ENCODE measurements at places on chromosomes 13 and 19. TPM values are rescaled to one million over a fixed set of nuclear protein-coding genes. Genes with fewer than 3 reads are reported as not detected.

GRCh38 chr19:49579947-49580263, 451 bp downstream of the NOSIP start:
- DNase-seq: no peak

Gene MAST1
- 0.35 TPM for total RNA-seq

DNA sequence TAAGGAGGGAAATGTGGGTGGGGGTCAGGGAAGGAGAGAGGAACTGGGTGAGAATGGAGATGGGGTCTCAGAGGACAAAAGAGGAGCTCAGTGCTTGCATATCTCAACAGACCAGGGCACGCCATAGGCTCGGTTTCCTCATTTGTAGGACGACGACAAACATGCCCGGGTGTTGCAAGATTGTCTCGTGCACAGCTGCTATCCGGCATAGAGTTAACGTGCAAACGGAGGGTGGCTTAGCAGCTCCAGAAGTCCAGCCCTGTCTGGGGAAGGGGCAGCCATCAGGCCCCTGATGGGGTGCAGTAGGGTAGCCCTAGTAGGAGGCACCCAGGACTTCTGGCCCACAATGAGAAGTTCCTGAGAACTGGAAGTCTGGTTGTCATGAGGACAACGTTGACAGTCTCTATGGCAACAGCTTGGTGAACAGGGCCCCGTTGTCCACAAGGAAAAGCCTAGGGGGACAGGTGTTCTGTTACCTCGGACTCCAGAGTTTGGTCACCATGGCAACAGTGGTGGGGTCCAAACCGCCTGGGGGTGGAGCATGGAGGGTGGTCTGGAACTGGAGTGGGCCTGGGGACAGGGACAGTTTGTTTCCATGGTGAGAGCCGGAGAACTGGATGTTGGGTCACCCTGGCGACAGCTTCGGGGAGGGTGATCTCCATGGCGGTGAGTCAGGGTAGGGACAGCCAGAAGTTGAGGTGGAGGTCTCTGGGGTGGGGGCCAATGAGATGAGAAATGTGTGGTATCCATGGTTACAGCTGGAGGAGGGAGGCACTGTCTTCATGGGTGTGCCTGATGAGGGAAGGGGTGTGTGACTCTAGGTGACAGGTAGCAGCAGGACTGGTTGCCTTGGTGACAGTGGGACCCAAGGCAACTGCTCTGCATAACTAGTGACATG, 16.8 kb downstream of the TM6SF2 start:
- no peak for DNase-seq

DNA sequence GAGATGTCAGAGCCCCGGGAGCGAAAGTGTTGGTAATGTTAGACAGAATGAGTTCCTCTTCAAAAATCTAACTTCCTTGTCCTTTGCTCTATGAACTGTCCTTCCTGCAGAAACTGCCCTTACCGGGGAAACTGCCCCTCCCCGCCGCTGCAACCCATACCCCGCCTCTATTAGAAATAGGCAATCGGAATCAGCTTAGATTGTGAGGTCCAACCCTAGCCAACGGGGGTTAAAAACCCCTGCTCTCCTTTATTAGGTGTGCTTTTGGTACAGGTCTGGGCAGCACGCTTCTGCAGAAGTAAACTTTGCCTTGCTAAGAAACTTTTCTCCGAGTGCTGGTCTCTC, 11.5 kb upstream of the CAPNS1 start:
- DNase-seq: no peak

- DNase-seq: no peak
Observed at GRCh38 chr13:28394422-28394821, 100.5 kb downstream of the FLT1 start.

DNA sequence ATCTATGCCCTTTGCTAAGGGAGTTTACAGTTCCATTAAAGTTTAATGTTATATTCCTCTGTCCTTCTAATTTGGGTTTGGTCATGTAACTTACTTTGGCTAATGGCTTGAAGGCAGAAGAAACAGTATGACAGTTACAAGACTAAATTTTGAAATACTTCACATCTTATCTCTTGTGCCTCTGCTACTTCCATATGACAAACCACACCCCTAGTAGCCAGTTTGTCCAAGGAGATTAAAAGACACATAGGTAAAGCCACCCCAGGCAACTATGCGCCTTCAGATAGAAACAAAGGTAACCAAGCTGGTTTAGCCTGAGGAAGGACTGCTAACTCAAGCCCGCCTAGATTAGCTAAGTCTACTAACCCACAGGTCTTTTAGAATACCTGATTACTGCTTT, 273.4 kb upstream of the MIR17HG start:
- DNase-seq: no peak

DNA sequence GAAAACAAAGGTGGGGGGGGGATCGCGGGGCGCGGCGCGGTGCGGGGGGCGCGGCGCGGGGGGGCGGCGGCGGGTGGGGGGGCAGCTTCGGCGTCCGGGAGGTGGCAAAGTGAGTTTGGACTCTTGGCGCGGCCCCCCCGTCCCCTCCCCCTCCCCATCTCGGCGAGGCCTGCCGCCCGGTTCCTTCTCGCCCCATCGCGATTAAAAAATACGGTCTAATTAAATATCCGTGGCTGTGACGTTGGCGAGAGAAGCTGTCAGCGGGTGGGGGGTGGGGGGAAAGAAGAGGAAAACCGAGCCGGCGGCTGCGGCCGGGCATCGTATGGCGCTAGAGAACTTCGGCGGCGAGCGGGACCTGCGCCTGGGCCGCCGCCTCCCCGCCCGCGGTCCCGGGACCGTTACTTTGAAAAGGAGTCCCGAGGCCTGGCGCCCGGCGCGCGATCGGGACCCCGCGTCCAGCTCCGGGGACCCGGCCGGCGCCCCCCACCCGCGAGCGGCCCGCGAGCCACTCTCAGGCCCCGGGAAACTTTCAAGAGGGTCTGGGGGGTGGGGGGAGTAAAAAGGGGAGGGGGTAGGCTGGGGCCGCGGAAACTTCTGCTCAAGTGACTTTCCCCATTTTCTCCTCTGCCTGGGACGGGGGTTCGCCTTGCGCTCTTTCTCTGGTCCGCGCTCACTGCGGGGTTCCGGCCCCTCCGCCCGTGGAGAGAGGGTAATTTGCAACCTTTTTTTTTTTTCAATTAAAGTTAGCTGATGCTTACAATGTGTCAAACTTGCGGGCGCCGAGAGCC, 146.3 kb upstream of the ZNF536 start:
- DNase-seq: no peak

Gene SLC10A2
- total RNA-seq: not detected

DNA sequence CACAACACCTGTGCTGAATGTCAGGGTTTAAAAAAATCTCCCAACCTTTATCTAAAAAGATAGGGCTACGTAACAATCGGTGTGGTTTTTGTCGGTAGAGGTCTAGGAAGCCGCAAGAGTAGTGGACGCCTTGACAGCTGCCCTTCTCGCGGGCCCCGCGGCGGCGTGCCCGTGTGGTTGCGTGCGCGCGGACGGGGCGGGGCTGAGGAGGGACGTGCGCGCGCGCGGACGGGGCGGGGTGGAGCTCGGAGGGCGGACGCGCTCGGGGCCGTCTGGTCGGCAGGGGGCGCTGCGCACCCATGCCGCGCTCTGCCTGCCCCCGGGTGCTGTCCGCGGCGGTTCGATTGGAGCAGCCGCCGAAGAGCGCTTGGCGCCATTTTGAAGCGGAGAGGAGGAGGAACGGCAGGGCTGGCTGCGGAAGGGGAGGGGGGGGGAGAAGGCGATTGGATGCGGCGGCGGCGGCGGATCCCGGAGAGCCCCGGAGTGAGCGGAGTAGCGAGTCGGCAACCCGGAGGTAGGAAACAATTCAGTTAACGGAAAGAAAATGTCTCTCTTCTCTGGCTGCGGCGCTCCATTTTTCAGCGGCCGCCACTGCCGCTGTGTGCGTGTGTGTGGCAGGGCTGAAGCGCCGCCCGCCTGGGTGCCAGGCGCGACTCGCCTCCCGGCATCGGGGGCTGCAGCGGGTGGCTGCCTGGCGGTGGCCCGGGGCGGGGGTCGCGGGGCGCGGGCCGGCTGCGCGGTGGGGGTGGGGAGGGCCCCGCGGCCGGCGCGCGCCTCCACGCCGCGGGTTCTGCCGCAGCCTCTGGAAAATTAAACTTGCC, at the start of gene PDS5B:
Gene PDS5B (plus strand): TSS at position 373 of the 821 bp plus-strand sequence. CDS start 62,321 bp downstream, outside the sequence.
- peak; percentile 95 for DNase-seq

DNA sequence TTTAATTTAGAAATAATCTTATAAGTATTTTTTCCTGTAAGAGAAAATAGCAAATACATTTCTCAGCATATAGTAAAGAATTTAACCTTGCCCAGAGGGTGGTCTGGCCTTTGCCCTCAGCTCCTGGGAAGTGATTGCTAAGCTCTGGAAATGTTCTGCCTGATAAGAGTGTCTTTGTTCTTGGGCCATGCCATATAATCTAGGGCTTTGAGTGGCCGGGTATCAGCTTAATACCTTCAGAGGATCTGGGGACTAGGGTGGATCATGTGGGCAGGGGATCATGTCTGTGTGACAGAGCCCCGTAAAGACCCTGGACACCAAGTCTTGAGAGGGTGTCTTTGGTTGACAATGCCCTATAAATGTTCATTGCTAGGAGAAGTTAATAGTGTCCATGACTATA, 1032.4 kb upstream of the MIR17HG start:
- DNase-seq: no peak

Gene SIGLEC9
- 0.20 TPM for total RNA-seq

- no peak for DNase-seq
Observed at GRCh38 chr13:112060899-112061366, 6.0 kb upstream of the SOX1 start.

Gene SLAIN1
- 22.7 TPM for total RNA-seq

DNA sequence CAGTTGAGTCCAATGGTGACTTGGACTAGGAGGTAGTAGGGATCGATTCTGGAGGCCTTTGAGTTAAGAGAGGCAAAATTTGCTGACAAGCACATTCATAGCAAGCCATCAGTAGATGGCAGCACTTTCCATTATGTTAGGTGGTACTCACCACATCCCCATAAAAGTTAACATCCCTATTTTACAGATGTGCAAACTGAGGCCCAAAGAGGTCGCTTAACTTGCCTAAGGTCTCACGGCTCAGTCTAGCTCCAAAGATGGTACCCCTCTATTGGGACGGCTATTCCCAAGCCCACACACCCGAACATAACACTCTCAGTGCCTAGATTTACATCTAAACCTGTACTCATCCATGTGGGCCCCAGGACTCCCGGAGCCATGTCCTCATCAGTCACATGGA, 21.5 kb upstream of the FOSB start:
- DNase-seq: peak; percentile 49

DNA sequence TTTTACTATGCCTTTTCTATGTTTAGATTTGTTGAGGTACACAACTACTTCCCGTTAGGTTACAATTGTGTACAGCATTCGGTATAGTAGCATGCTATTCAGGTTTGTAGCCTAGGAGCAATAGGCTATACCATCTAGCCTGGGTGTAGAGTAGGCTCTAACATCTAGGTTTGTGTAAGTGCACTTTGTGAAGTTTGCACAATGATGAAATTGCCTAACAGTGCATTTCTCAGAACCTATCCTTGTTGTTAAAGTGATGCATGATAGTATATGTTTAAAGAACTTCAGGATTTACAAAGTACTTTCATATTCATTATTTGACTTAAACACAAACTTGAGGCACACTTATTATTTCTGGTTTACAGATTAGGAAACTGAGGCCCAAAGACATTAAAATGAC, 11.5 kb upstream of the SERPINE3 start:
- no peak for DNase-seq

Gene DCUN1D2
- 20.3 TPM for total RNA-seq

GRCh38 chr13:59527500-59527899, 636.2 kb downstream of the DIAPH3 start:
- no peak for DNase-seq

GRCh38 chr19:42424712-42425131, 2.5 kb downstream of the LIPE start:
- no peak for DNase-seq

DNA sequence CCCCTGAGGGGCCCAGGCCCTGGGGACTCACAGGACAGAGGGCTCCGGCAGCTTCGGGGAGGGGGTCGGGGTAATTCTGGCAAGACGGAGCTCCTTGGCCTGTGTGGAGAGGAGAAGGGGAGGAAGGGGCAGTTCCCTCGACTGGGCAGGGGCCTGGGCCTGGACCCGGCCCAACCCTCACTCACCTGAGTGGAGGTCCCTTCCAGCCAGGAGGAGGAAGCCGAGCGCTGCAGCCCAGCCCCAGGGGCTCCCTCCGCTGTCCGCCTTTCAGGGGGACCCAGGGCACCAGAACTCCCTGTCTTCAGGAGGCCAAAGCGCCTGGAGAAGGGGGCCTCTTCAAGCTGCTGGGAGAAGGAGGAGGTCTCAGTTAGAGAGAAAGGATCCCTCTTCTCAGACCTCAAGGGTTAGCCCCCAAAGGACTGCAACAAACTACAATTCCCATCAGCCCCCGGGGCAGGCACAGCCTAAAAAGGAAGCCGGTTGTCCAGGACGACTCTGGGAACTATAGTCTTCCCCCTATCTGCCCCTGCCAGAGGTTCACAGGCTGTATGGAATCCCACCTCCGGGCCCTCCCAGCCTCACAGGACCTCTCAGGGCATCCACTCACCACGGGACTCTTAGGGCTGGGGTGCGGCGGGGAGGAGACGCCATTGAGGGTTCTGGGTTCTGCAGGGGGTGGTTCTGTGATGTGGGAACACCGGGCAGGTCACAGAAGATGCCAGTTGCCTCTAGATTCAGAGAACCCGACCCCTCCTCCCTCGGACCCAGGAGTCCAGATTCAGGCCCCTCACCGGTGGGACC, 19.8 kb downstream of the EPS8L1 start:
- no peak for DNase-seq

GRCh38 chr19:5801796-5802619, 2.9 kb upstream of the NRTN start:
- DNase-seq: no peak

DNA sequence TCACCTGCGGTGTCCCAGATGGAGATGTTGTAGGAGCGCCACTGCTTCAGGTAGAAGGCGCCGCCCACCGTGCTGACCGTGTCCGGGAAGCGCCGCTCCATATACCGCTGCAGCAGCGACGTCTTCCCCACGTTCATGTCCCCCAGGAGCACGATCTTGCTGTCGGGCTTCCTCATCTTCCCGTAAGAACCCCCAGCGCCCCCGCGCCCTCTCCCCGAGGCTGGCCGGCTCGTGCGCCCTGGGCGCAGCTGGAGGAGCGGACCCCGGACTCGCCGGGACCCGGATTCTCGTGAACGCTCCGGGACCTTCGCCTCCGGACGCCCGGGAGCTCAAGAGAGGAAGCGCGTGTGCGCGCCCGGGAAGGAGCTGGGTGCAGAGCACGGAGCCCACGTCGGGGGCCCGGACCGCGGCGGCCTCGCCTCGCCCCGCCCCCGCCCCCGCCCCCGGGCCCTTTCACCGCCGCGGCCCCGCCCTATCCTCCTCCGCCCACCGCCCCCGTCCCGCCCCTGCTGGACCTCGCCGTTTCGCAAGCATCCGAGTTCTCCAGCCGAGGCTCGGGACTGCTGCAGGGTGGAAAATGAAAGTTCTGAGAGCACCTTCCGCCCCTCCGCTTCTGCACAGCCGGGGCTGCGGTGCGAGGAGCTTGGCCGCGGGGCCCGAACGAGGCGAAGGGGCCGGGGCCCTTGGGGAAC, at the start of gene RAB20:
Gene RAB20 (minus strand): TSS at position 379 of the 692 bp plus-strand sequence. CDS start 203 bp downstream, at position 176.
- peak; percentile 69 for DNase-seq

Gene LENG8
- total RNA-seq: 245 TPM

DNA sequence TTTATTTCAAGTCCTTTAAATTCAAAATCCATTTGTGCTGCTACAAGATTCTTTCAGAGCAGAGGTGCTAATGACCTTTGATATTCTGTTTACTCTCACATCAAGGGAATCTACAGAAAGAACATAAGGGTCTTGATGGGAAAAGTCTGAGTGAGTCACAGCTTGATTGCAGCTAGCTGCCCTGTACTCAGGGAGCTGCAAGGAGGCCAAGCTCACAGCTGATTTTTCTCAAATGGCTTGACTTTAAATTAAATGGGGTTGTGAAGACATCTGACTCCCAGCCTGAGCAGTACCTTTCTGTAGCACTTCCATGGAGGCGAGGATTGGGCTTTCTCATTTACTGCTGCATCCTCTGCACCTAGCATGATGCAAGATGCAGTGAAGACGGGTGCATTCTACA, 62.5 kb downstream of the RAP2A start:
- no peak for DNase-seq

GRCh38 chr19:53183146-53183764, 9.9 kb downstream of the ZNF665 start:
- no peak for DNase-seq
